Stimulated activated naive CD4-positive, alpha-beta T cell treated with Interleukin-2 at 50 U/mL for 16 hours (primary cell): ENCODE measurements at places on chromosomes 1 and 21.

- DNase-seq, result no peak
Observed at GRCh38 chr1:2785631-2786328, 15.7 kb downstream of the TTC34 start.

DNA sequence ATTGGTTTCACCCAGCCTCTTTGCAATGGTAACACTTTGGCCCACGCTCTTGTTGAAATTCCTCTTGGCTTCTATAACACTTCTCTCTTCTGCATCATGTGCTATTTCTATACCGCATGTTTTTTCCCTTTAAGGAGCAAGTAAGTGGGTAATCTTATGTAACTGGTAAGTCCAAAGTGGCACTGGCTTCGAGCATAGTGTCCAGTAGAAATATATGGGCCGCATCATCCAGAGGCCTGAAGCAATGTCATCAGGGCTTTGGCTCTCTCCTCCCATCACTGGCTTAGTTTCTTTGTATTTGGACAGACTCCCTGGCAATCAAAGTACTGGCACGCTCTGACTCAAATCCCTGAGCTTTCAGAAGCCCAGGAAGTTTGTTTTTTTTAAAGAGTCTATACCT is 17.5 kb downstream of the CHML start:
- no peak for DNase-seq

GRCh38 chr1:109198745-109199144 is 15.0 kb upstream of the SARS1 start:
- DNase-seq, result no peak

DNA sequence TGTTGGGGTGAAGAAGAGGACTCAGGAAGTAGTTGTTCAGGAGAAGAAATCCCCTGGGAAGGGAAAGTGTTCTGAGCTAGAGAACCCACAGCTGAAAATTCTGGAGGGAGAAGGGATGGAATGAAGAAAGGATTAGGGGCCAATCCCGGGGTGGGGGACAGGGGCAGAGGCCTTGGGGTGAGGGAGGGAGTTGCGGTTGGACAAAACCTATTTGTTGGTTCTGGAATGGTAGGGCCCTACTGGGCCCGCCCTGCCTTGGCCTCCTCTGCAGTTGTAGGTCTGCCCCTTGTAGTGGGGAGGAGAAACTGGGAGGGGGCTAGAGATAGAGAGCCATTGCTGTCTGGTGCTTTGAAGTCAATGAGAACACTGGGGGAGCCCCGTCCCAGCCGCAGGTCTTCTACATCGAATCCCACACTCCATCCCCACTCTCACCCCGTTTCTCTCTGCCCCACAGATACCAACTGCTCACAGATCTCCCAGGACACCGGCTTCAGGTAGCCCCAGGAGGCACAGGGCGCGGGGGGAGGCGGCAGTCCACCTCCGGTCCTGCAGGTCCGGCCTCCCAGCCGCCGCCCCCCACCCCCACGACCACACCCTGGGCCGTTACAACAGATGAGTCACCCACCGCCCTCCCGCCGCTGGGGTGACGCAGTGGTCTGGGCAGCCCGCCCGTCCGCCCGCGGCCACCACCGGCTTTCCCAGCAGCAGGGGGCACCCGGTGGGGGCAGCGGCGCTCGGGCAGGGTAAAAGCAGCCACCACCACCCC is 1.1 kb downstream of the TAGLN2 start:
- peak; percentile 69 for DNase-seq

GRCh38 chr1:230125141-230125540 is 58.1 kb downstream of the GALNT2 start:
- DNase-seq, result no peak

- no peak for DNase-seq
Observed at GRCh38 chr1:225825078-225825477, 15.2 kb downstream of the EPHX1 start.

DNA sequence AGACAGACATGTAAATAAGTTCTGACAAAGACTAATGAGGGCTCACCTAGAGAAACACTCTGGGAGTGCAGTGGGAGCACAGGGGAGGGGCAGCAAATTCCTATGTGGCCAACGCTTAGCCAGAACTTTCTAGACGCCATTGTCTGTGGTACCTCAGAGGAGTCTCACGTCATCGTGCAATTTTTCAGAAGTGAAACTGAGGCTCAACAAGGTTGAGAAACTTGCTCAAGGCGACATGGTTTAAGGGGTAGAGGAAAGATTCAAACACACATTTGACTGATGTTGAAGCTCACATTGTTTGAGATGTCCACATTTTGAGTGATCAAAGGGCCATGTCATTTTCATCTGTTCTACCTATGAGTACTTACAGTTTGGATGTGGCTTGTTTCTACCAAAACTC is 152.6 kb upstream of the LMO4 start:
- no peak for DNase-seq

- DNase-seq, result no peak
Observed at GRCh38 chr1:183702813-183703198, 49.7 kb upstream of the APOBEC4 start.

GRCh38 chr1:196271212-196271947 is 336.9 kb downstream of the KCNT2 start:
- DNase-seq, result no peak

DNA sequence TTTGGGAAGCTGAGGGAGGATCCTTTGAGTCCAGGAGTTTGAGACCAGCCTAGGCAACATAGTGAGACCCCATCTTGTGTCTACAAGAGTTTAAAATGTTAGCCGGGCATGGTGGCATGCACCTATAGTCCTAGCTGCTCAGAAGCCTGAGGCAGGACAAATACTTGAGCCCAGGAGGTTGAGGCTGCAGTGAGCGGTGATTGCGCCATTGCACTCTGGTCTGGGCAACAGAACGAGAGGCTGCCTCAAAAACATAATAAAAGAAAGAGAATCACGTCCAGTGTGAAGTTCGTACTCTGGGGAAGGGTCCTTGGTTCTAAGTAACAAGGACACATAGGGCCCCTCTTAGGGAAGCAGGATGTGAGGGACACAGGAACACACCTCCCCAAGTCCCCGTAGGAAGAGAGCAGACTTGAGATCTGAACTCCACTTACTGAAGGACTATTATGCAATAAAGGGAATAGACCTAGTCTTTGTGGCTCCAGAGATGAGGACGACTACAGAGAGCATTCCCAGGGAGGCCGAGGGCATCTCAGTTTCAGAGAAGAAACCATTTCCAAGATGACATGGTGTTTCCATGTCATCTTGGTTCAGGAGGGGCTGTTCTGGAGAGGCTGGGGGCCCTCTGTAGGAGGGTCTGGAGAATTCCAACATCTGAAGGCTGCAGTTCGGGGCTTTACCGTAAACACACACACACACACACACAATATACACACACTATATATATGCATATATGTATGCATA is 10.8 kb upstream of the ENO1 start:
- DNase-seq, result no peak

- DNase-seq, result no peak
Observed at GRCh38 chr1:235455823-235456222, 48.4 kb downstream of the B3GALNT2 start.

DNA sequence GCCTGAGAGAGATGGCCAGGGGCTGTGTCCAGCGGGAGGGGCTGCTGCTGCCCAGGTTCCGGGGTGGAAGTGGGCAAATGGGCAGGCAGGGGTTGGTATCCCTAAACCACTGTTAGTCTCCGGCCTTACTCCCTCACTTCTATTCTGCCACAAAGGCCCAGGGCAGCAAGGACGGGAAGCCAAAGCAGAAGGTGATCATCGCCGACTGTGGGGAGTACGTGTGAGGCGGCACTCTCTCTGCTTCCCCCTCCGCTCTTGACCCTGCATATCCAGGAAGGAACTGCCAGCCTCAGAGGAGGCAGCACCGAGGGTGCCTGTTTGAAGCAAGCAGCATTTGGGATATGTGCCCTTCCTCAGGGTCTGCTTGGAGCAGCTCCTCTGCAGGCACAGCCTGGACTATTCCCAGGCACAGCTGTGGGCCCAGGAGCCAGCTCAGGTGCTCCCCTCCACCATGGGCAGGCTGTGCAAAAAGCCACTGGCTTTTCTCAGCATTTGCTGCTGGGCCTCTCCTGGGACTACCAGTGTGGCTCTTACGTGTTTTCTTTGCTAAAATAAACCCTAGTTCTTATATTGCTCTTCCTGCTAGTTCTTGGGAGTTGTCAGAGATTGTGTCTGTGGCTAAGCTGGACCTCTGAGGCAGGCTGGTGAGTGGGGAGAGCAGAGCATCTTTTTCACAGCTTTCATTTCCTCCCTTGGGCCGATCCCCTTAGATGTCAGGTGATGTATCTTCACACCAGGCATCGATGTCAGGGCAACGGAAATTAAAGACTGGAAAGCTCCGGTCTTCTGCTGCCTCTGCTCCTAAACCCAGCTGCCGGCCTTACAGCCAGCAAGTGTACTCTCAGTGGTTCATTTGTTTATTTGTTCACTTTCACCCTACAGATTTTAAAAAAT is 14.7 kb downstream of the PPIE start:
- DNase-seq, result no peak

DNA sequence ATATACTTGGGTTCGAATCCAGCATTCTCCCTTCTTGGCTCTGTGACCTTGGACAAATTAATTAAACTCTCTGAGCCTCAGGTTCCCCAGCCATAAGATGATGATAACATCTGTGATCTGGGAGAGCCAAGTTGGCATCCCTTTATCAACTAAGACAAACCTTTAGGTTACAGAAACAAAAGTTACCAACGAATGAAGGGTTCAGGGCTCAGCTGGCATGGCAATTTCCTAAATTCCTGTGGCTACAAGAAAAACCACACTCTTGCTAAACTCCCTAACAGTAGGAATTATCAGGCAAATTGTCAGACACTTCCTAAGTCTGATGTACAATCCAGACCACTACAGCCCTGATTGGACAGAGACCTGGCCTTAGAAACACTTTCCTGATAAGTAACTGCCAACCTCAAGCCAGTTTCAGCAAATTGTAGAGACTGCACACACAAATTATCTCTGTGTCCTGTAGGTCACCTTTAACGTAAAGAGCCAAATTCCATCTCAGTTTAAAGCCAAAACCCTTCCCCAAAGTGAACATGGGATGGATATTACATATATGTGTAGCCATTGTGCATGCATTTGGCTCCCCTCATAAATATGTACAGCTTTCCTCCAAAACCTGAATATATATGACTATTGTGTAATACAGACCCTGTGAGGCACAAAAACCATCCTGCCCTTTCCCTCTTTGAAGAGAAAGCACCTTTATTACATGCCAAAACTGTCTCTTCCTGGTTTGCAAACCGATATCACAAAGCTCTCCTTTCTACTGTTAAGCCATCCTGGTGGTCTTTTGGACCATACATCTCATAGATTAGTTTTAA is 39.5 kb upstream of the EDARADD start:
- no peak for DNase-seq

DNA sequence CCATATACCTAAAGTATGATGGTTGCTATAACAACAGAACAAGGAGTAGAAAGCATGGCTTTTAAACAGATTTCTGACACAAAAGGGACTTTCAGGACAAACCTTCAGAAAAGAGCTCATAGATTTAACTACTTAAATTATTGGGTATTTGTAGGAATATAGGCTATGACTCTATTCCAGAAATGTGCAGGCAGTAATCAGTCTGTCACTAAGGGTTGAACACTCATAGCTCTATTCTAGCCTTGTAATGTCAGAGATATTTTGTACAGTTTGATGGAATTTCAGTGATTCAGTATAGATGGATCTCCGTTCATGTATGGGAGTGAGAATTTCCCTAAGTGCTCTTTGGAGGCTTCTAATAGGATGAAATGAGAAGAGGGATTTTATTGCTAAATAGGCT is 82.8 kb downstream of the EXTL2 start:
- no peak for DNase-seq

DNA sequence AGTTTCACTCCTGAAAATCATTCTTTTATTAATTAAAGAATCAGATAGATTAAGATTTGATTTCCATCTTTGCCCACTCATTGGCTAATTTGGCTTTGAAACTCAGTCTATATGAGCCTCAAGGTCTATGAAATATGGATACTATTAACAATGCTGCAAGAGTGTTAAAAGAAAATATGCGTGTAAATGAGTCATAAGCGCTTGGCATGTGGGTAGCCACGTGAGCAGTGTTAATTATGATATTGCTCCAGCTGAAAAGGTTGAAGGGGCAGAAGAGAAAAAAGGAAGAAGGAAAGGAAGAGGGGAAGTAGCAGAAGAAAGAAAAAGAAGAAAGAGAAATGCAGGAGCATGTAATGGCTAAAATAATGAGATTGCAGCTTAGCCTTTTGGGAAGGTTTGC is 151.4 kb downstream of the CHRM3 start:
- no peak for DNase-seq

DNA sequence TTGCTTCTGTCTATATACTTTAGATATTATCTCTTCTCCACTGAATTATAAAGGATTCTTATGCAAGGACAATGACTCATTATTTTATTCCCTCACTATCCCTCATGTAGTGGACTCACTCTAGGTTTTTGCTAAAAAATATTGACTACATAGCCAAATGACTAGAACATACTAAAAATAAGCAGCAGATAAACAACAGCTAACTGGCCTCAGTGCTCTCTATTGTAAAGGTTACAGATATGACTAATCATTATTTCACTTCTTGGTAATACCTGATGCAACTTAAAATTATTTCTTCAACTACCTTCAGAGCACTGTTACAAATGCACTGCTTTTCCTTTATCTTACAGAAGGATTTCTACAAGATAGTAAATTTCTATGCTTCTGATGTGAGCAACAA is 147.6 kb upstream of the DEPDC1 start:
- no peak for DNase-seq

- DNase-seq, result no peak
Observed at GRCh38 chr1:169070547-169070946, 35.9 kb upstream of the ATP1B1 start.

DNA sequence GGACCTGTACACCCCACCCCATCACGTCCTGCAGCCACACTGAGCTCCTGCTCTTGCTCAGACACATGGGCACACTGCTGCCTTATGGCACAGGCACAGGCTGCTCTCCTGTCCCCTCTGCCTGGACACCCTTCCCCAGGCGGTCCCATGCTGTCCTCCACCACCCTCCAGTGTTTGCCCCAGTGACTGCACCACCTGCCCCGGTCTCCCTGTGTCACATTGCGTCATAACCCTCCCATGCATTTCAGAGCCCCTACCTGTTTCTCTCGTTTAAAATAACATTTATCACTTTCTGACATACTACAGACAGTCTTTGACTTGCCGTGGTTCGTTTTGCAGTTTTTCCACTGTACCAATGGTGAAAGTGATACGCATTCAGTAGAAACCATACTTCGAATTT is 159.2 kb downstream of the CAMTA1 start:
- DNase-seq, result no peak

DNA sequence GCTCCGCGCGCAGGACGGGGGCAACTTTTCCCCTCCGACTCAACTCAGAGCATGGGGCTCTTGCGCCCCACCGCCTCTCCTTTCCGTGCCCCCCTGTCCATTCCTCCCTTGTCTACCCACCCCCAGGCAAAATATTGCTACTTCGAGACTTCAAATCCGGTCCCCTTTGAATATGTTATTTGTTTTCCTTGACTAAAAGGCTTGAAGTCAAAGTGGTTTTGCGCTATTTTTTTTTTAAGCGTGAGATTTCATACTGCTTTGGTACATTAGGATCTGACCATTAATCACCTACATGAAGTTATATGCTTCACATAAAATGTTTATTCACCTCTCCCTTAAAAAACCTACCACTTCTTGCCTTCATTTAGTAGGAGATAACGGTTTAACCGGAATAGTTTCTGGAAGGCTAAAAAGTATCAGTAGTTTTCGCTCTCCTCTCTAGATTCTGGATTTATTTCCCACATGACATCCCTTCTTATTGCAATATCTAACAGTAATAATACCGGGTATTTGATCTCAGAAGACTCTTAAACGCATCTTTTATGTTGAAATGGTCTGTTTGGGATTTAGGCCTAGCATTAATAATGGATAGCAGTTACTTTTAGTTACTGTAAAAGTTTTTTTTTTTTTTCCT is 1.6 kb downstream of the NFIA start:
- DNase-seq, result no peak
